ENCODE measurements at places on chromosomes 6 and 20. TPM values are rescaled to one million over a fixed set of nuclear protein-coding genes. Genes with fewer than 3 reads are reported as not detected.

GRCh38 chr6:129453073-129453472 lies 256.9 kb downstream of the ARHGAP18 start:
- no peak for DNase-seq

DNA sequence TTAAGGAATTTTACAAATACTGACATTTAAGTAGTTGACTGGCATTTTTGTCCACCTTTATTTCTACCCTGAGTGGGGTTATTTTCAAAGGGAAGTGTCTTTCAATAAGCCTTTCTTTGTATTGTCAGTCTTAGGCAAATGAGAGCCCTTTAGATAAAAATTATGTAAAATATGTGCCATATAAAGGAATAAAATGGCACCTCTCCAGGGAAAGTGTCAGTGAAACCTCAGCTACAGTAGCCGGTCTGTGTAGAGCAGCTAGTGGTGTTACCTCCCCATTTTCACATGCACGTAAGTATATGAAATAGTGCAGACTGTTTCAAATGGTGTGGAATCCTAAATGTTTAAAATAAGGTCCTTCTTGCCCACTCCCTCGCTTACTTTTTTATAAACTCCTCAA lies 5.0 kb downstream of the FAM217B start:
- DNase-seq, result no peak

Gene PTGIS
- 124 TPM for total RNA-seq

- DNase-seq, result no peak
These were observed 168.9 kb upstream of the UST start for GRCh38 chr6:148577687-148578488.

DNA sequence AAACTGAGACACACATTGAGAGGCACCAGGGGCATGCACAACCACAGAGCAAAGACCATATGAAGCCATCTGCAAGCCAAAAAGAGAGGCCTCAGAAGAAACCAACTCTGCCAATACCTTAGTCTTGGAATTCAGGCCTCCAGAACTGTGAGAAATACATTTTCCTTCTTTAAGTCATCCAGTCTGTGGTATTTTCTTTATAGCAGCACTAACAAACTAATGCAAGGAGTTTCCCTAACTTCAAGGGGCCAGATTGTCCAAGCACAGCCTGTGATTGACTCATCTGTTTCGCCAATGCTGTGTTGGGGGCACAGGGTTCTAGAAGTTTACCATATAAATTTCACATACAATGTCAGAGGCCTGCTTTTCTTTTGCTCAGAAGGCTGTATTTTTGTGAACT lies 364.6 kb downstream of the GJA1 start:
- DNase-seq, result no peak

Measured in mesenteric fat pad (tissue), 1 donor.